ENCODE measurements at places on chromosomes 5 and 9.

DNA sequence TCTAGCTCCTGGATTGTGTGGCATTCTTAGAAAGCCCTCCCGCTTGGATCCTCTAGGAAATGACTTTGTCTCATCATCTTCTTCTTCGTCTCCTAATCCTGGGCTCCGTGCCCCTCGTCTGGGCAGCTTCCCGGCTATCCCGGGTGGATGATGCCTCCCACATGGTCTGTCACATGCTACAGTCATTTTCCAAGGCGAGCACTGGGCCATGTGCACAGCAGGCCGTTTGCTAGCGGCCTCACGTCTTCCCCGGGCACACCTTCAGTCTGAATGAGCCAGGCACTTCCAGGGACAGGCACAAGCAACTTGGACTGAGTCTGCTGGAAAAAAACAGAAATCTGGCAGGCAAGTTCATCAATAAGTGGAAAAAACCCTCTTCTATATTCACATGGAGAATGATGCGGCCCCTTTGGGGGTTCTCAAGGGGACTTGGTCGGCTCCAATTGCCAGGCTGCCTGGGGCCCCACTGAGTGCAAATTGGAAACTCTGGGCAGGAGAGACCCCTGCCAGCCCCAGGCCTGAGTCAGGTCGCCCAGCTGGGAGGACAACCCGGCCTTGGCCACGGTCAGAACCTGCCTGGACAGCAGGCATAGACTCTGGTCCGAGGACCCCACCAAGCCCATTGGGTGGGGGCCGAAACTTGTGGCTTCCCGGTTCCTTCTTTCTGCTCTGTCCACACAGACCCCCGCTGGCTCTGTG lies 11.1 kb upstream of the WNK2 start:
- no peak for DNase-seq

GRCh38 chr9:95189251-95190098 lies 128.0 kb downstream of the FANCC start:
- DNase-seq, result no peak

- DNase-seq, result no peak
Measured at GRCh38 chr5:180193749-180194375, 15.1 kb downstream of the RASGEF1C start.

- DNase-seq, result no peak
Measured at GRCh38 chr9:132443951-132444607, 34.1 kb downstream of the CFAP77 start.

GRCh38 chr9:131809941-131810344 lies 70.1 kb upstream of the RAPGEF1 start:
- no peak for DNase-seq

DNA sequence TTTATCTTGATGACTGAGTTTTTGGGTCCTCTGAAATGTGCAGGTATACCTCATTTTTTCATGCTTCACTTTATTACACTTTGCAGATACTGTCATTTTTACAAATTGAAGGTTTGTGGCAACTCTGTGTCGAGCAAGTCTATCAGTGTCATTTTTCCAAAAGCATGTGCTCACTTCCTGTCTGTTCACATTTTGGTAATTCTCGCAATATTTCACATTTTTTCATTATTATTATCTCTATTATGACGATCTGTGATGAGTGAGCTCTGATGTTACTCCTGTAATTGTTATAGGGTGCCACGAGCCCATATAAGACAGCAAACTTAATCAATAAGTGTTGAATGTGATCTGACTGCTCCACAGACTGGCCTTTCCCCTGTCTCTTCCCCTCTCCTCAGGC lies 73.4 kb upstream of the FBXW11 start:
- DNase-seq, result no peak

- DNase-seq, result no peak
Measured at GRCh38 chr9:89815903-89816573, 211.2 kb downstream of the GADD45G start.

DNA sequence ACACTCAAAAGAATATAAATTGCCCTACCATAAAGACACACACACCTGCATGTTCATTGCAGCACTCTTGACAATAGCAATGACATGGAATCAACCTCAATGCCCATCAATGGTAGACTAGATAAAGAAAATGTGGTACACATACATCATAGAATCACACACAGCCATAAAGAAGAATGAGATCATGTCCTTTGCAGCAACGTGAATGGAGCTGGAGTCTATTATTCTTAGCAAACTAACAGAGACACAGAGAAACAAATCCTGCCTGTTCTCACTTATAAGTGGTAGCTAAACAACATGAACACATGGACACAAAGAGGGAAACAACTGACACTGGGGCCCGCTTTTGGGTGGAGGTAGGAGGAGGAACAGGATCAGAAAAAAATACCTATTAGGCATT lies 2062.2 kb upstream of the CDH6 start:
- no peak for DNase-seq

DNA sequence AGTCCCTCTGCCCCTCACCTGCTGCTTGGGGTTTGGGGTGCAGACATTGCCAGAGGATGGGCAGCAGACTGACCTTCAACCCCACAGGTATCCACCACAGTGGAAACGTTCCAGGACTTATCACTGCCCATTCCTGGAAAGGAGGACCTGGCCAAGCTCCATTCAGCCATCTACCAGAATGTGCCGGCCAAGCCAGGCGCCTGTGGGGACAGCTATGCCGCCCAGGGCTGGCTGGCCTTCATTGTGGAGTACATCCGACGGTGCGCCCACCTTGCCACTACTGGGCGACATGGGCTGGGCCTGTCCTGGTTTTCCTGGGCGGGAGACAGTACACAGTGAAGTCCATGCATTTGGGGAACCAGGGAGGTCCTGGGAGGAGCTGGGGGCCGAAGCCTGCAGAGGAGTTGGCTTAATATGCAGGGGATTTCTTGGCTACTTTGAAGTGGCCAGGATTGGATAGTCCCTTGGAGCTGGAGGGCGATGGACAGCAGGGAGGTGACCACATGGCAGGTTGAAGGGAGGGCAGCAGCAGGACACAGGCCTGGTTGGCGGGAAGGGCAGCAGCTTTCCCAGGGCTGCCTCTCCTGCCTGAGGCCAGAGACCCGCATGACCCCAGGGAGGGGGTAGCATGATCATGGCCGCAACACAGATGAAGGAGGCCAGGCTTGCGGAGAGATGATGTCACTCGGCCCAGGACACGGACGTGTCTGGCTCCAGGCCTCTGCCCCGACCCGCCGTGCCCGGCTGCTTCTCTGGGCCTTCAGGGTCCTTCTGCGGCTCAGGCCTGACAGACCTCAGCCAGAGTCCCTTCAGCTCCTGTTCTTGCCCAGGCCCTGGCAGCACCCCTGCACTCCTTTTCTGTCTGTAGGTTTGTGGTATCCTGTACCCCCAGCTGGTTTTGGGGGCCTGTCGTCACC lies 34.6 kb downstream of the USP20 start:
- DNase-seq, result no peak
